ENCODE measurements at places on chromosomes 3 and 15. TPM values are rescaled to one million over a fixed set of nuclear protein-coding genes. Genes with fewer than 3 reads are reported as not detected.

ADAMTSL3 gene
- not detected for polyA plus RNA-seq

ADAMTS9 gene
- 0.11 TPM for polyA plus RNA-seq

CD80 gene
- polyA plus RNA-seq, result not detected

SNX4 gene
- polyA plus RNA-seq, result 8.2 TPM

HGD gene
- polyA plus RNA-seq, result not detected

SCG3 gene
- polyA plus RNA-seq, result not detected

OXTR gene
- polyA plus RNA-seq, result 0.43 TPM

ASB14 gene
- polyA plus RNA-seq, result not detected

SAMMSON gene
- not detected for polyA plus RNA-seq

ARRDC4 gene
- 4.9 TPM for polyA plus RNA-seq
